Cerebellar nuclear complex (tissue), 1 donor: ENCODE measurements at places on chromosomes 6 and 20.

DNA sequence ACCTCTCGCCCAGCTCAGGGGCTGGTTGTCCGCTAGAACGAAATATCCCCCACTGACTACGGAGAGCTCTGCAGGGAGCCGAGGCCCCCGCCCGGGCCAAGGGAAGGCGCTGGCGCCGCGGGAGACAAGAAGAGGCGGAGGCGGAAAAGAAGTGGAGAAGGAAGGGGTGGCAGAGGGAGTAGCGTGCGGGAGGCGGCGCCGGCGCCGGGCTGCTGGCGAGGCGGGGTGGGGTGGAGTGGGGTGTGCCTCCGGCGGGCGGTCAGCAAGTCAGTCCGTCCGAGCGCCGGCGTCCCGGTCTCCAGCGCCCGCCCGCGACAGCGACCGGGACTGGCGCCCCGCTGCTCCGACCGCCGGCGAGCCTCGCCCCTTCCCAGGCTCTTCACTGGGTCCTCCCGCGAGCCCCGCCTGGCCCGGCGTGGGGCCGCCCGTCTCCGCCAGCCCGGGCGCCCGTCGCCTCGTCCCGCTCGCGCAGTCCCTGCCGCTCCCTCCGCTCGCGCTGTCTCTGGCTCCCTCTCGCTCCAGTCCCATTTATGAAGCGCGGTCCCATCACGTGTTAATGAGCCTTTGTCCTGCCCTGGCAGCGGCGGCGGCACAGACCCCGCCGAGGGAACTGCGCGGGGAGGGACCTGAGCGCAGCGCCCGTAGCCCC, at the start of gene CNR1:
Gene CNR1 (minus strand): TSS at position 504 of the 649 bp plus-strand sequence. CDS start 21,073 bp downstream, outside the sequence.
- DNase-seq = no peak

DNA sequence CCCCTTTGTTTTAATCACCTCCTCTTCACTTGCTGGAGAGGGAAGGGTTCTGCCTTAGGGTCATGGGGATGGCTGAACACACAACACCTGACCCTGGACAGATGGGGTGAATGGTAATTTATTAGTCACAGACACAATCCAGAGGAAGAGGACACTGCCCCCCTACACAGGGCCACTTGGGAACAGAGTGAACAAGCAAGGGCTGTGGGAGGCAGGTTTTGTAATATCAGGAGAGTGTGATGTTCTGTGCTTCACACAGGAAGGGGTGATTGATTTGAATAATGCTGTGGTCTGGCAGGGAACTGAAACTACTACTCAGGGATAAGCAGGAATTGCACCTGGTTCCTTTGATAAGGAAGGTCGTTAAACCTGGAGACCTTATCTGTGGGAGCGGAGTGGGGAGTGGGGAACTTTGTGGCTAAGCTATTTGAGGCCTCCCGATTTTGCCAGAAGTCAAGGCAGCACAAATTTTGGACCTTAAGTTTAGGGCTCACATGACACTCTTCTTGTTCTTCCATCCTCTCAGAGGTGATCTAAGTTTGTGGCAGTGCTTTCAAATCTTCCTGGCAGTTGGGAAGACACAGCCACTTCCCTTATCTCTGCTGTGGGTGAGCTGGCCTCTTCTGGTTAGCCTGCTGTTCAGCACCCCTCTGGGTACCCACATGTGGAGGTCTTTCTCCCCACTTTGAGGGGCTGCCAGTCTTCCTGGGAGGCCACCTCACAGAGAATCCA, 77.8 kb downstream of the CD164 start:
- DNase-seq = no peak

DNA sequence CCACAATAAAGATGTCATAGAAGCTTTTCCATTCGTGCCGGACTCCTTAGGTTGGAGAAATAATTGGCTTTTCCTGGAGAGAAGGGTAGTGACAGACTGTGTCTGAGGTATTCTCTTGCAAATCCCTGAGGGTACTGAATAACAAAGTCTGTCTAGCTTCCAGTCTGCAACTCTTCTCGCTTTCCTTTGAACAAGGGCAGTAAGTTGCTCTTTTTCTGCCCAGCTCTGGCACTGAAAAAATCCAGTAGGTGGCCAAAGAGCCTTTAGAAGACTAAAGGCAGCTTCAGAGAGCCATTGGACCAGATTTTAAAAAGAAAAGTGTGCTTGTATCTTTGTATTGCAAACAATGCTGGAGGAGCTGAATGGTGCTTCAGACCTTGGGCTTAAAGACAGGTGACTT, 20.7 kb upstream of the RREB1 start:
- no peak for DNase-seq

- no peak for DNase-seq
These were observed 71.5 kb downstream of the HFE start for GRCh38 chr6:26158581-26159356.

GRCh38 chr6:169959136-169960002, 207.9 kb downstream of the ERMARD start:
- DNase-seq = no peak

GRCh38 chr6:26006086-26006939, 43.7 kb downstream of the TRIM38 start:
- no peak for DNase-seq

DNA sequence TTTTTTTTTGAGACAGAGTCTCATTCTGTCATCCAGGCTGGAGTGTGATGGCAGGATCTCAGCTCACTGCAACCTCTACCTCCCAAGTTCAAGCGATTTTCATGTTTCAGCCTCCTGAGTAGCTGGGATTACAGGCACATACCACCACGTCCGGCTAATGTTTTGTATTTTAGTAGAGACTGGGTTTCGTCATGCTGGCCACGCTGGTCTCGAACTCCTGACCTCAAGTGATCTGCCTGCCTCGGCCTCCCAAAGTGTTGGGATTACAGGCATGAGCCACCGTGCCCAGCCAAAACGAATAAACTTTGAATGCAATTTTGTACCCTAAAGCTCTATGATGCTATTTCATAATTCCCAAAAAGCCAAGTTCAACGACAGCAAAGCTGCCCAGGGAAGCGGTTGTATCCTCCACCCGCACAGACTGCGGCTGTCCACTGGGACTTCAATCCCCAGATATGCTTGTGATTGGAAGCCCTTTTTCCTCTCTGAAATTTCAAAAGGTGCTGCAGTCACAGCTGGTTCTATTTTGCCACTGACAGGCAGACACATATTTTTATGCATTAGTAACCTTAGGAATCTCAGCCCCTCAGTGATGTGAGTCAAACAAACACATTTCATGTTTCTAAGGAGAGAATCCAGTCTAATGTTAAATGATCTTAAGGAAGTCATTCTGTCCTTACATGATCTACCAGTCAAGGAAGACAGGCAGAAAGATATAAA, 8.7 kb upstream of the RAMACL start:
- no peak for DNase-seq

- no peak for DNase-seq
These were observed 136.4 kb downstream of the MTFR2 start for GRCh38 chr6:136113736-136114173.

- no peak for DNase-seq
These were observed 48.7 kb downstream of the BCAS4 start for GRCh38 chr20:50843331-50844276.

- no peak for DNase-seq
These were observed 47.2 kb downstream of the NOL4L start for GRCh38 chr20:32537657-32538525.

GRCh38 chr6:107132330-107132954, 17.1 kb upstream of the BEND3 start:
- no peak for DNase-seq

DNA sequence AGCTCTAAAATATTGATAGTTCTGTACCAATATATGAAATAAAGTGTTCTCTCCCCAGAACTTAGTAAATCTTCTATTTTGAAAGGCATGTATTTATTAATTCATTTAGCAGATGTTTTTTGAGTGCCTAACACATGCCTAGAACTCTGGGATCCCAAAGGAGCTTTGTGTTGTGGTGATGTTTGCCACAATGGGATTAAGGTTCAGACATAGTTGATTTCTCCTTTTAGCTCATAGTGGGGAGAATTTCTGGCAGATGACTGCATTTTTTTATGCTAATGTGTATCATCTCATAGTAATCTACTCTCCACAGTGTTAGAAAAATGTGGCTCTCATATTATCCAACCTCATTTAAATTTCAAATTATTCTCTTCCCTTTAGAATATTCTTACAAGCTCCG, 21.7 kb downstream of the MYB start:
- DNase-seq = no peak

DNA sequence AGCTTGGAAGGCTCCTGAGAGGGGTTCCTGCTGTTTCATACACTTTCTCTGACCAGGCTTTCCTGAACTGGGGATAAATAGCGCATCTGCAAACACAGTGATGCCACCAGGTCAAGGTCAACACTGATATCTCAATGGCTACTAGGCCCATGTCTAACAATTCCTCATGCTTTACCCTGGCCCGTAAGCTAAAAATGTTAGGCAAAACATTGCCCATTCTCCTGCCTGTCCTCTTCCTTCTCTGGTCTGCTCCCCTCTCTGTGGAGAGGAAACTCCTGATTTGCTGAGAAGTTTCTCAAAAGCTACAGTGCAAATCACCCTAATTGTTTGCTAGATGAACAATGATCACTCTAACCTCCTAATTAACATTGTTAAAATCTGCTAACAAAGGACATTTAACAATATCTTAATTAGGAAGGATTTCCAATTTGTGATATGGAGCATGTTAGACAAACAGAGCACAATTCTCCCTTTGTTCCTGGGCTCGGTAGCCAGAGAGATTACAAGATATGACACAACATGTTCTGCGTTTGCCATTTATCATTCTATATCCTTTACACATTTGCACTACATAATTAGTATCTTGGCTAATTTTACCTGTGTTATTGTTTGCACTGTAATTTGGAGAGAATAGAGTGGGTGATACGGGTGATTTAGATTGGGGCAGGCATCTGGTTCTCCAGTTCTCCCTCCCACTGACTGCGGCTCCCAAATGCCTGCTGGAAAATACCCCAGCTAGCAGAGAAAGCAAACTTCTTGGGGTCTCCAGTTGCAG, 266.8 kb downstream of the CD83 start:
- DNase-seq = no peak

- no peak for DNase-seq
These were observed 30.7 kb upstream of the SPTLC3 start for GRCh38 chr20:12978126-12978394.

- DNase-seq = no peak
These were observed 646.0 kb upstream of the MARCKS start for GRCh38 chr6:113211170-113211569.

DNA sequence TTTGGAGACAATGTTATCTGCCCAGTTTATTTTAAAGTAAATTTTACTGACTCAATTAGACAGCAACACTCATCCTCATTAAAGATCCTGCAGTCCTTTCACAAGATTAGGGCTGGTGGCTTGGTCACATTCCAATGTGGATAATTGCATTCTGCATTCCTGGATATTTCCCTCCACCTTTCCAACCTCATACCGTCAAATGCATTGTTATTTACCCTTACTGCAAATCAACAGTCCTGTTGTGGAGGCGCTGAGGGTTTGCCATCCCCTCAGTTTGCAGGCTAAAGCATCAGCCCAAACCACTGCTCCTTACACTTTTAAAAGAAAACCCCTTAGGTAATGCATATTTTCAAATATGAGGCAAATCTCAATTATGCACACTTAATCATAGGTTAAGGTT, 5.4 kb downstream of the CITED2 start:
- DNase-seq = no peak

DNA sequence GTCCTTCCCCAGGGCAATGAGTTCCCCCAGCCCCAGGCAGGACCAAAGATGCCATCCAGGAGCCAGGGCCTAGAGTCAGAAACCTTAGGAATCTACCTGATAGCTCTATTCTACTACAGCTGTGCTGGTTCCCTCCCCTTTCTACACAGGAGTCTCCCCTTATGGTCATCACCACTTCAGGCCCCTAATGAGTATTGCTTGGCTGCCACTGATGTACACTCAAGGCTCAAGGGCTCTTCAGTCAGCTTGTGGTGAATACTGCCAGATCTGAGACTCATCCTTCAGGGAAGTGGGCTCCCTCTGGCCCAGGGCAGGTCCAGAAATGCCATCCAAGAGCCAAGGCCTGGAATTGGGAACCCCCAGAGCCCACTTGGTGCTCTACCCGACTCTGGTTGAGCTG, 248.6 kb downstream of the ALDH8A1 start:
- DNase-seq = no peak

GRCh38 chr6:148999929-149000468, 253.2 kb downstream of the UST start:
- no peak for DNase-seq

GRCh38 chr6:155089746-155090145, 94.6 kb downstream of the TIAM2 start:
- DNase-seq = no peak

GRCh38 chr6:90049295-90049694, 155.0 kb downstream of the GJA10 start:
- no peak for DNase-seq

GRCh38 chr6:15754035-15754705, 91.3 kb upstream of the DTNBP1 start:
- DNase-seq = no peak

GRCh38 chr6:159700970-159701369, 7.9 kb upstream of the SOD2 start:
- no peak for DNase-seq

GRCh38 chr20:36926653-36927200, 24.8 kb downstream of the SAMHD1 start:
- DNase-seq = no peak

GRCh38 chr6:82365016-82365795, 1.6 kb downstream of the TPBG start:
- no peak for DNase-seq

DNA sequence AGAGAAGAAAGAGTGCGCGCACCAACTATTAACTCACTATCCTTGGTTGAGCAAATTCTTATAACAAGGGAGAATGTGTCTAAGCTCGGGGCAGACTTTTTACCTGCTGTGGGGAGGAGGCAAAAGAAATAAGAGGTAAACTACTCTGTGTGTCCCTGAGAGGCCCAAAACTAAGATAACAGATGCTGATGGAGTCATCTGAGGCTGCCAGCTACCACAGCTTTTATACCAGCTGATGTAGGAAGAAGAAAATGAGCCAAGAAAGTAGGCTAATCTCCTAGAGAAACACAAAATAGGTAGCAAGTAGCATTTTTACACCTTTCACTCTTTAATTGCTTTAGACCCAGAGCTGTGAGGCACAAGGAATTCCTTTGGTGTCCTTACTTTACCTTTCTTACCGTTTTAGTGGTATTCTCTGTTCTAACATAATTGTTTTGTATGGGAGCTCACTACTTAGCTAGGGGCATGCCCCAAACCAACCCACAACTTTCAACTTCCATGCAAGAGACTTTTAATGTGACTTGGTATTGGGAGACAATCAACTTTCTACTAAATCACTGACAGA, 27.8 kb upstream of the PIM1 start:
- no peak for DNase-seq

DNA sequence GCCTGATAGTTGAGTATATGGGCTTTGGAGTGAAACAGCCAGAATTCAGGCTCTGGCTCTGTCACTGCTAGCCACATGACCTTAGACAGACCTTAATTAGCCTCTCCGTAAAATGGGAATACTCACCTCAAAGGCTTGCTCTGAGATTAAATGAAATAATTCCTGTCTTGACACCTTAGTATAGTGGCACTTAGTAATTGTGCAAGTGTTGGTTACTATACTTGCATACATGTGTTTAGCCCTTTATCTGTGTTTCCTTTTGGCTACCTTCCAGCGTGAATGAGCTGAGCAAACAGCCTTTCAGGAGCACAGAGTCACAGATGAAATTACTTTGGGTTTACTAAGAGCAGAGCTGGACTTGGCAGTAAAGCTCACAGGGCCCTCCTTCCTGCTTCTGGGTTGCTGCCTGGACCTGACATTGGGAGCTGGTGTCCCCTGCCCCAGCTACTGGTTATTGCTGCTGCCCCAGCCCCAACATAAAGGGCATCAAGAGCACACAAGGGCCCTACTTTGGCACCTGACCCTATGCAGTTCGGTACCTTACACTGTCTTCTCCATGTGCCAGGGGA, 32.8 kb downstream of the CD164 start:
- DNase-seq = no peak

GRCh38 chr6:54134935-54135334, 23.7 kb downstream of the MLIP start:
- no peak for DNase-seq
